Bronchial epithelial cell (primary cell): ENCODE measurements at places on chromosomes 1 and 21.

DNA sequence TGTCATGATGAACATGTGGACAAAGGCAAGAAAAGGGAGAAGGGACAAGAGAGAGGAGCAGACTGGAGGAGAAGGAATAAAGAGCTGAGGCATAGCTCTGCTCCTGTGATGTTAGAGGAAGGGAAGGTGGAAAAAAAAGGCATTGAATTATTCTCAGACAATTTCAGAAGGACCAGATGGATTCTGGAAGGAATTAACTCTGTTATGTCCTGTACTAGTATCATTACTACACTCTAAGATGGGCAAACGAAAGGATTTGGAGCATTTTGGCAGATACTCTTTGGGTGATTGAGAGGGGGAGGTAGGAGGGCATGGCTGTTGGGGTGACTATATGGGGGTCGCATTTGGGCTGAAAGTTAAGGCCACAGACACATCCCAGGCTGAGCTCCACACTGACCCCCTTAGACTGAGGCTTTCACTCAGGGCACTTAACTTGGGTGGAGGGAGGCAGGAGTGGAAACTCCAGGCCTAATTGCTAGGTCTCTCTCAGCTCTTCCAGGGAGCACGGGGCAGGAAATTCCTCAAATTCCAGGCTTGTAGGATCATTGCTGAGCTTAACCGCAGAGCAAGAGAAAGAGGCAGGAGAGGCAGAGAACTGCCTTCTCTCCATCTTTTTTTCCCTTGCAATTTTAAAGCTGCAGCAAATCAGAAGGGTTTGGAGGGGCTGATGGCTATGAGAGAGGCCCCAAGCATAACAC, 25.9 kb downstream of the KIRREL1 start:
- peak; percentile 83 for DNase-seq

DNA sequence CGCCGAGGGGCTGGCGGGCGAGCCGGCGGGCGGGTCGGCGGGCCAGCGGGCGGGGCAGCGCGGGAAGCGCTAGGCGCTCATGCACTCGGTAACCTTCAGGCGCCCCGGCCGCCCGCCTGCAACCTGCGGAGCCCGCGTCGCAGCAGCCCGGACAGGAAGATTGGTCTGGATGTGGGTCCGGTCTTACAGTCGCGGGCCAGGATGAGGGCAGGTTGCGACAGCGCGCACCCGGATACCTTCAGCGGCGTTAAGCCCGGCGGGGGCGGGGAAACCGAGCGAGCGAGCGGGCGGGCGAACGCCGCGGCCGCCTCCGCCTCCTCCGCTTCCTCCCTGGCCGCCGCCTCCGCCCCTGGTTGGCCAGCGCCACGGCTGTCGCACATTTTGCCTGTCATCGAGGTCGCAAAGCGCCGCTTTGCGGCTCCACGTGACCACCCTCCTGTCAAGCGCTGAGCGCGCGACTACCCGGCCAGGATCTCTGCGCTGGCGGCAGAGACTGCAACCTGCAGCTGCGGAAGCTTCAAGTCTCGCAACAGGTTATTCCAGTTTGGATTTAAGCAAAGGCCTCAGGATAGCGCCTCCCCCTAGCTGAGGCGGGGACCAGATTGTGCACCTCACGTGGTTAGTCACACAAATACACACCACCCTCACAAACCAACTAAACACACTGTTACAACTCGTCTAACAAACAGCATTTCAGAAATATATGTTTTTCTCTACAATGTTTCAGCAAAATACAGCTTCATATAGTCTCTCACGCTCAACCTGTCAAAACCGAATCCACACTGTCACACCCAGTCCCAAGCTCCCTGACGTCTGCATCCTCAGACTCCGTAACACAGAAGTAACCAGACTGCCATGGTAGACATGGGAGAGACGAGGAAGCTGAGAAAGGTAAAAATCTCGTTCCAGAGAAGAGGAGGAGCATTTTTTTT, at the start of gene FAF1:
Gene FAF1, minus strand, starts transcription at position 355 of the 932 bp plus-strand sequence. CDS start 456 bp downstream, outside the sequence.
- DNase-seq = peak; percentile 98

GRCh38 chr1:53073287-53073686, 11.3 kb downstream of the PODN start:
- no peak for DNase-seq

- no peak for DNase-seq
Measured at GRCh38 chr1:46130121-46130520, 2.3 kb downstream of the PIK3R3 start.

DNA sequence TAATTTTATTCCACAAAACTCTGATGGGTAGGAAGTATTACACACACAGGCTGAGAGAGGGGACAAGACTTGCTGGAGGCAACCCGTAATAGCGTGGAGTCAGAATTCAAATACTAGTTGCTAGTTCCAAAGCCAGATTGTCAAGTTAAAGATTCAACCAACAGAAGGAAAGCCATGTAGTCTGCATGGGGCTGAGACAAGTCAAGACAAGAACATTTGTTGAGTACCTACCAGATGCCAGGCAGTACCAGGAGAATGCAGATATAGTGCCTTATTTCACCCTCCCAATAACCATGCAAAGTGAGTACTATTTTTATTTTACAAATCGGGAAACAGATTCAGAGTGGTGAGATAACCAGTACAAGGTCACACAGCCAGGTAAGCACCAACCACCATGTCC, 110.4 kb upstream of the SPATA6 start:
- DNase-seq = peak; percentile 58

GRCh38 chr1:198079432-198079951, 77.3 kb upstream of the NEK7 start:
- no peak for DNase-seq
